ENCODE measurements at places on chromosomes 4 and X.

DNA sequence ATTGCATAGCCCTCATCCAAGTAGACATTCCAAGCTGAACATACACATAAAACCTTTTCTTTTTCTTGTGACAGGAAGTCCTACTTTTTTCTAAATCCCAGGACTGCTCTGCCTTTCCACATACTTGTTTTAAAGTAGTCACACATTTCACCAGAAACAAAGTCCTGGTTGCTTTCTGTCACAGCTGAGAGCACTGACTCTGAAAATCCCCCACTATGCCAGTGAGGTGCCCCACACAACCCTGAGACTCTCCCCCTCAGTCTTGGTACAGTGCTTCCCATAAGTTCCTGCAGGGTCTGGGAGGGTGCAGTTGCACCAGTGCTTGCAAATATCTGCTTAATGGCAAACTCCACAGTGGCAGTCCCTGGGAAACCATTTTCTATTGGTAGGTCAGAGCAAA lies 84.2 kb downstream of the DCHS2 start:
- no peak for DNase-seq

- DNase-seq: no peak
Observed at GRCh38 chr4:18698119-18698883, 676.7 kb upstream of the LCORL start.

- no peak for DNase-seq
Observed at GRCh38 chrX:9867753-9868152, 81.5 kb downstream of the SHROOM2 start.

DNA sequence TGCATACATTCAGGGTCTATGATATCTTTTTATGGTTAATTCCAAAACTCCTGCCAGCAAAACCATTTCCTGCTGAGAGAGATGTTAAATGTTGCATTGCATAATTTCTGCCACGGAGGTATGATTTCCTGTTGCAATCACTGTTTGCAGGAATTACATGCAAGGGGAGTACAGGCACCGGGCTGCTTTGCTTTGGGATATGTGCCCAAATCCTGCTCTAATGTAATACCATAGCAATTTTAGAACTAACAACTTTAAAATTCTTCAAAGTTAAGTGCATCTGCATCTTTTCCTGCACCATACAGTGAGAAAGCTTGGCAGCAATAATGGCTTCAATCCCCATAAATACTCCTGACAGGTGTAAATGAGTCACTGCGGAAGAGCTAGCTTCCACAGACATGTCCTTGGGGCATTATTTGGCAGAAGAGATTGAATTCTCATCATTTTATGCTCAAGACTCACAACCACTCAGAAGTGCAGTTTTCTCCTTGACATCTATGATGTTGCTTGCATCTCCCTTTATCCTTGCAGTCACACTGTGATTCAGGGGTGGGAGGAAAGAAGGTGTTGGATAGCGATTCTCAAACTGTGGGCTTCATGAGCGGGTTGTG lies 29.6 kb downstream of the TRIM2 start:
- no peak for DNase-seq

GRCh38 chr4:7841894-7842293 lies 97.8 kb downstream of the AFAP1 start:
- no peak for DNase-seq

DNA sequence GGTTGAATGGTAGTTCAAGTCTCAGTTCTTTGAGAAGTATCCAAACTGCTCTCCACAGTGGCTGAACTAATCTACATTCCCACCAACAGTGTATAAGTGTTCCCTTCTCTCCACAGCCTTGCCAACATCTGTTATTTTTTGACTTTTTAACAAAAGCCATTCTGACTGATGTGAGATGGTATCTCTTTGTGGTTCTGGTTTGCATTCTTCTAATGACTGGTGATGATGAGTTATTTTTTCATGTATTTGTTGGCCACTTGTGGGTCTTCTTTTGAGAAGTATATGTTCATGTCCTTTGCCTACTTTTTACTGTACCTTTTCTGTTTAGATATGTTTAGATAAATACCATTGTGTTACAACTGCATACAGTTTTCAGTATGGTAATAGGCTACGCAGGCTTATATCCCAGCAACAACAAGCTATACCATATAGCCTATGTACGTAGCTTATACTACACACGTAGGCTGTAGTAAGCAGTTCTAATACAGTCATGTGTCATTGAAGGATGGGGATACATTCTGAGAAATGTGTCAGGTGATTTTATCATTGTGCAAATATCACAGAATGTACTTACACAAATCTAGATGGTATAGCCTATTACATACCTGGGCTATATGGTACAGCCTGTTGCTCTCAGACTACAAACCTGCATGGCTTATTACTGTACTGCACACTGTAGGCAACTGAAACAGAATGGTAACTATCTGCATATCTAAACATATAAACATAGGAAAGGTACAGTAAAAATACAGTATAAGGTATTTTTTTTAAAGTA lies 28.1 kb downstream of the KLHL8 start:
- no peak for DNase-seq

DNA sequence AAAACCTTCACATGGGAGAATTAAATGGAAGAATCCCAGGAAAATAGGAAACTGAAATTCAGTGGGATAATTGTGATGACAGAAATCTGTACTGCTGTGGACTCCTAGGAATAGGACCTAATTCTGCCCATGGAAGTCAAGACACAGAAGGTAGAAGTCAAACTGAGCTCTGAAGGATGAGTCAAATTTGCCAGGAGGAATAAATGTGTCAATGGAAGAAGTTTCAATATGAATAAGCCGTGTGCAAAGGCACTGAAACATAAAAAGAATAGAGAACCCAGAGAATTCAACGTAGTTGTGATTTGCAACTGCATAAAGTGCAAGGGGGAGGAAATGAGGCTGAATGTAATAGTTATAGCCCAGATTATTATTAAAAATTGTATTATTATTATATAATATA lies 11.6 kb downstream of the ENAM start:
- no peak for DNase-seq

DNA sequence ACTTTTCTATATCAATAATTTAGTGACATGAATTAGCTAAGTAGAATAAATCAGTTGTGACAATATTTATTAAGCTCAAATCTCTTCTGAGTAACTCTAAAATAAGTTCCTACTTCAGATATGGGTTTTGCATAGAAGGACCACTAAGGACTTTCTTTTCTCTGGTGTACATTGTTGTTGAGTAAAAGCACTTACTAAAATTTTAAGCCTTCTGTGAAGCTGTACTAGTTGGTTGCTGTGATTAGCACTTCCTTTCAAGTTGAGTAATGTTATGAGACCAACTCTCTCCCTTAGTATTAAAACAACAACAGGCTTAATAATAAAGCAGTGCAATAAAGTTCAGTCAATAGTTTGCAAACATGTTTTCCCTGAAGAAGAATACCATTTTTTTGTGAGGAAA lies 667.4 kb upstream of the NDST4 start:
- DNase-seq: no peak

DNA sequence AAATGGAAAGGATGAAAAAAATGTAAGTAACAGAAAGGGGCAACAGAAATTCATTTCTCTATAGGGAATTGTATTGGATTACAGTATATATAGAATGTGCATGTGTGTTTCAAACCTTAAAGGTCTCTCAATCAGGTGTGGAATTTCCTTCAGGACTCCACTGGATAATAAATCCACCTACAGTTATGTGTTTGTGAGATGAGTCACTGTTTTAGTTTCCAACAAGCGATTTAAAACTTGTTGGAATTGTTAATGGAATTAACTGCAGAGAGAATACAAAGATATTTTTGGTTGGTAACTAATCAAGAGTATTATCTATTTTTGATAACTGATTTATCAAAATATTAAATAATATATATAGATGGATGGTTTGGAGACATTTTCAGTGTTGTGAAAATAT lies 32.8 kb downstream of the CEP44 start:
- no peak for DNase-seq

GRCh38 chr4:138542191-138542776 lies 300.1 kb upstream of the SLC7A11 start:
- no peak for DNase-seq

- DNase-seq: no peak
Observed at GRCh38 chr4:137609718-137610430, 77.6 kb upstream of the PCDH18 start.

- DNase-seq: no peak
Observed at GRCh38 chrX:18548996-18549395, 122.9 kb downstream of the RS1 start.

DNA sequence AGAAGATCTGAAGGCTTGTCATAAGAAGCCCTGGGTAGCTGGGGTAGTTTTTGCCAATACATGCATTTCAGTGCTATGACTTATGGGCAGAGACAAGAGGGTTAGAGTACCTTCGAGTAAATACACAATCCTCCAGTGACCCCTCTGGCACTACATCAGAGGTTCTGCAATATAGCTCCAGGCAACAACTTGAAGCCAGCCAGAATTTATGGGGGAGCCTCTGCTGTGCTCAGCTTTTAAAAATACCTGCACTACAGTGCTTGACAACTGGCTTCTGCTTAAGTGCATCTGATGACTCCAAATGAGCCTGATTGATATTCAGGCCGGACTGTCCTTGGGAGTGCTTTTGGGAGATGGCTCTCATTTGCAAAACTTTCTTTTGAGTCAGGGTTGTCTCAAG lies 44.9 kb upstream of the SMAD1 start:
- DNase-seq: no peak

- no peak for DNase-seq
Observed at GRCh38 chrX:37302569-37302968, 46.6 kb upstream of the PRRG1 start.
